ENCODE measurements at places on chromosomes 13 and 19.

DNA sequence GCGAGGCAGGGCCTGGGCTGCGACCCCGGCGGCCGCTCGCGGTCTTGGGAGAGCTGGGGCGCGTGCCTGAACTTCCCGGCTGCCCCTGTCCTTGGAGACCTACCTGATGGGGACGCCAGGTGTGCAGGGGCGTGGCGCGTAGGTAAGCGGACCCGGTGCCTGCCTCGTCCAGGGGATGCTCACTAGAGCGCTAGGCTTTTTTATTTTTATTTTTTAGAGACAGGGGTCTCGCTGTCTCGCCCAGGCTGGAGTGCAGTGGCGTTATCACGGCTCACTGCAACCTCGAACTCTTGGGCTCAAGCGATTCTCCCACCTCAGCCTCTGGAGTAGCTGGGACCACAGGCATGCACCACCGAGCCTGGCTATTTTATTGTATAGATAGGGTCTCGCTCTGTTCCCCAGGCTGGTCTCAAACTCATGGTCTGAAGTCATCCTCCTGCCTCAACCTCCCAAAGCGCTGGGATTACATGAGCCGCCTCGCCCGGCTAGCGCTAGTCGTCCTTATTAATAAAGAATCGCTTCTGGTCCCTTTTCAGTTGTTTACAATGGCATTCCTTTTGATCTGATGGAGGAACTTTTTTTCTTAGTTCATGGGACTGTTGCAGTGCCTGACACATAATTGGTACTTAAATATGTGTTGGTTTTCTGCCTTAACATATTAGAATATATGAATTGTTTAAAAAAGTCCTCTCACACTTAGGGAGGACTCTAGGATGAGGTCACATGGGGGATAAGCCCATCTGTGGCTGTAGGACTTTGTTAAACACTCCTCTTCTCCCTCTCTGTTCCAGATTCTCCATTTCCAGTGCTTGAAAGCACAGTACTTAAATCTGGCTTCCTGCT, 812 bp downstream of the DPY19L3 start:
- DNase-seq, result no peak

- no peak for DNase-seq
Measured at GRCh38 chr13:68063181-68063580, 833.0 kb upstream of the PCDH9 start.

DNA sequence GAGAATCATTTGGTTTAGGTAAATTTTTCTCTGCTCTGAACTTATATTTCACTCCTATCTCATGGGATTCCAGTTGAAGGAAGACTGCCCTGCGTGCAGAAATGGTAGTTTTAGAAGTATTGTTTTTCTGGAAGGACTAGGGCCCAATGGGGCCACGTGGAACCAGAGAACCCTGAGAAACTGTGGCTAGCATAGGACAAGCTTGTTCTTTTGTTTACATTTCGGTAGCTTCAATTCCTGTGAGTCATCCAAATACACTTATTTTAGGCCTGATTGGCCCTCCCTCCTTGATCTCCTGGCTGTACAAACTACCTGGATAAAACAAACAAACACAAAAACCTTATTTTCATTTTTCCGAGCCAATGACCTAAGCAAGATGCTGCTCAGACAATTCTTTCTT, 124.0 kb downstream of the ITGBL1 start:
- DNase-seq, result no peak

- no peak for DNase-seq
Measured at GRCh38 chr19:1139126-1139525, 34.9 kb downstream of the SBNO2 start.

- no peak for DNase-seq
Measured at GRCh38 chr13:99063952-99064351, 86.1 kb upstream of the DOCK9 start.

GRCh38 chr13:24680258-24680920, at the start of gene ATP12A:
Gene ATP12A (plus strand): TSS chr13:24680408. CDS start chr13:24680744, 336 bp downstream.
- no peak for DNase-seq

DNA sequence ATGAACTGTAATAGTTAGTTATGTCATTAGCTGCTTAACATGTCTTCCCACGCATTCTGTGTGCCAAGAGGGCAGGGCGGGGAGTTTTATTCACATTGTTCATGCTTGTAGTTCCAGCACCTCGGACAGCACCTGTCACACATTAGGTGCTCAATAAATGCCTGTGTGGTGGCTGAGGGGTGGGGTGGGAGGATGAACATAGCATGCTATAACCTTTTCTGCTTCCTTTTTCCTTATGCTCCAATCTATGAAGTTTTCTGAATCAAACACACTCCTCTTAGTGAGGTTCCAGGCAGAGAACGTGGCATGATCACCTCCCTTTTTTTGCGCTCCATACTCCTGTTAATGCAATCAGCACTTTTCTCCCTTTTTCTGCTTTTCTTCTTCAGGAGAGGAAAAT, 15.8 kb upstream of the PTPRS start:
- no peak for DNase-seq

- DNase-seq, result no peak
Measured at GRCh38 chr13:89920461-89920860, 1427.0 kb upstream of the MIR17HG start.

DNA sequence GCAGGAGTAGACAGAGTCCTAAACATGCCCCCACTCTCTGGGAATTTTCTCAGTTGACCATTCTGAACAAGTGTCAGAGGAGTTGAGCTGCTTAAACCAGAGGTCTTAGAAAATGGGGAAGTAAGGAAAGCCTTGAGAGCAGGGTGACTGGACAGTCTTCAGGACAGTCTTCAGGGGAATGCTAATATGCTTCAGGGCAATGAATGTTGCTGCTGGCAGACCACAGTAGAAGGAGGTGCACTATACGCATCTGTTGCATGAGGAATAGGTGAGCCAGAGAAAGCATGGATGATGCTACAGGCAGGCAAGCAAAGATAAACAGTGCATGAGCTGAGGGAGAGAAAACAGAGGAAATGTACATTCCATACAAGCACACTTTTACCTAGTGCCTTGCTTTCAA, 196.6 kb upstream of the GPR12 start:
- no peak for DNase-seq

DNA sequence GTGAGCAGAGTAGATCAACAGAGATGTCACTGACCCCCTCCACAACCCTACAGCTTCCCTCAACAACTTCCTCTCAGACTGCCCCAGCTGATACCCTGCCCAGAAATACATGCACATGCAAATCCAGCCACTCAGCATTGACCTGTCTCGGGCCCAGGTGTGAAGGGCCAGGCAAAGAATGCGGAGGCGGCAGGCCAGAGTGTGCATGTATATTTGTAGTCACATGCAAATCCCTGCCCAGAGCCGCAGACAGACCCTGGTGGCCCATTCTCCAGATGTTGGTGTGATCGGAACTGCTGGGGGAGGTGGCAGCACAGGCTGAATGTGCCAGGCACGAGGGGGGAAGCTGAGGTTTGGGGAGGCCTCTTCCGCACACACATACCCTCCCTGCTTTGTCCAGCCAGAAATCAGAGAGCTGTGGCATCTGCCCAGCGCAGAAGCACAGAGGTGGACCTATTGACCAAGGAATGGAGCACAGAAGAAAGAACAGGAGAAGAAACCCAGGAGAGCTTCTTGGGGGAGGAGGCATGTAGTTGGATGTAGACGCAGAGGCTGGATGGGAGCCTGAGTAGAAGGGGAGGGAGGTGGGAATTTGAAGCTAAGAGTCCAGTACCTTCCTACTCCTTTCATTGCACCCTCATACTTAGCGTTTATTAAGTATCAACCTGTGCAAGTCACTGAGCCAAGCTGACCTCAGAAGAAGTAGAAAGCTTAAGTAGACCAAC, 14.4 kb downstream of the MEF2B start:
- DNase-seq, result no peak

GRCh38 chr13:21233086-21233485, 56.6 kb downstream of the MRPL57 start:
- no peak for DNase-seq

DNA sequence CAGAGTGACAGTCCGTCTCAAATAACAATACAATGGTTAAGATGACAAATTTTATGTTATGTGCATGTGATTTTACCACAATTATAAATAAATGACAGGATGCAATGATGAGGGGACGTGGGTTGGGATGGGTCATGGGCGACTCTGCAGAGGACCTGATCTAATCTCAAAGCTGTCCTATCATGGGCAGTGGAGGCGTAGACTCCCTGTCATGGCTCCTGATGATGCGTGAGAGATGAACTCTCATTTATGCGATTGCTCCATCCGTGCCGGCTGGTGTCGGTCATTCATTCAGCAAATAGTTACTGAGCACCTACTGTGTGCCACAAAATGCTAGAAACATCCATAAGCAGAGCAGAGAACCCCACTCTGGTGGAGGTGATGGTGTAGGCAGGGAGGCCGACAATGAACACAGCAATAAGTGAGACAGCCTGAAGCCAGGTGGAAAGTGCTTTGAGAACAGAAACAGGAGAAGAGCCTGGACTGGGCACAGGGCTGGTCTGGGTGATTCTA, 1.7 kb upstream of the REXO1 start:
- no peak for DNase-seq

GRCh38 chr19:10421240-10422045, 1.1 kb downstream of the PDE4A start:
- DNase-seq, result no peak

DNA sequence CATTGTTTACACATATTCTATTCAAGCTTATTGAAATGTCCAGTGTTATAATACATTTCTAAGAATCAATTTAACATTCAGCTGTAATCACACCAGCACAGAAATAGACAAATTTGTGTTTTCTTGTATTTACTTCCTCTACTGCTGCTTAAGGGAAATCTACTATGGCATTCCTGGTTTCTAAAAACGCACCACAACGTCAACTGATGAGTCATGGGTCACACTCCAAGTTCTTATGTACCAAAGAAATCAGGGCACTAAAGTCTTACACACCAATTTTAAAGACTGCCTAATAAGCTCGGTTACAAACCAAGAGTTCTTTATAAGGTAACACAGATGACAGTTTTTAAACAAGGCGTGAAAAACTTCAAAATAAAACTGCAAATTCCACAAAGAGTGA, 13.2 kb downstream of the LNX2 start:
- DNase-seq, result no peak

GRCh38 chr13:106183410-106184065, 351.9 kb downstream of the EFNB2 start:
- no peak for DNase-seq

GRCh38 chr13:81927347-81927746, 1586.4 kb upstream of the SPRY2 start:
- no peak for DNase-seq

- DNase-seq, result no peak
Measured at GRCh38 chr13:40329781-40330485, 336.5 kb downstream of the FOXO1 start.

- DNase-seq, result no peak
Measured at GRCh38 chr13:98155475-98156109, 12.7 kb downstream of the FARP1 start.

DNA sequence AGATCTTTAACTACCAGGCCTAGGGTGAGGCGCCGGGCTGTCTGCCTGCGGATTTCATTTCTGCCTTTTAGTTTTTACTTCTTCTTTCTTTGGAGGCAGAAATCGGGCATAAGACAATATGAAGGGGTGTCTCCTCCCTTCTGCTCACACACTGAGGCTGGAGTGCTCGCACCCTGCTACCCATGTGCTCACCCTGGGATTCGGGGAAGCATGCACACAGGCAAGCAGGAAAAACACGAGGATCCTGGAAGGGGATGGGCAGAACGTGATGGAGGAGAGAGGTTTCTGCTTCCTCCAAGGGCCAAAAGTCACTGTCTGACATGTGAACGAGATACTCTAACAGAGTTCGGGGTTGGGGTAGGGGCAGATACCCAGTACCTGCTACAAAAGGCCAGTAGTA, 28.4 kb downstream of the ZNF823 start:
- no peak for DNase-seq

GRCh38 chr13:18949489-18949761, 232.2 kb downstream of the TUBA3C start:
- no peak for DNase-seq

DNA sequence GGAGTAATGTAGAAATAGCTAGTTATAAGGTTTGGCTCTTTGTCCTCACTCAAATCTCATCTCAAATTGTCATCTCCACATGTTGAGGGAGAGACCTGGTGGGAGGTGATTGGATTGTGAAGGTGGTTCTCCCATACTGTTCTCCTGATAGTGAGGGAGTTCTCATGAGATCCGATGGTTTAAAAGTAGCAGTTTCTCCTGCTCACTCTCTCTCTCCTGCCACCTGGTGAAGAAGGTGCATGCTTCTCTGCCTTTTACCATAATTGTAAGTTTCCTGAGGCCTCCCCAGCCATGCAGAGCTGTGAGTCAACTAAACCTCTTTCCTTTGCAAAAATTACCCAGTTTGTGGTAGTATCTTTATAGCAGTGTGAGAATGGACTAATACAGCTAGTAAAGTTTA, 849.4 kb downstream of the DACH1 start:
- no peak for DNase-seq

- DNase-seq, result no peak
Measured at GRCh38 chr19:6738787-6739389, 592 bp upstream of the TRIP10 start.

DNA sequence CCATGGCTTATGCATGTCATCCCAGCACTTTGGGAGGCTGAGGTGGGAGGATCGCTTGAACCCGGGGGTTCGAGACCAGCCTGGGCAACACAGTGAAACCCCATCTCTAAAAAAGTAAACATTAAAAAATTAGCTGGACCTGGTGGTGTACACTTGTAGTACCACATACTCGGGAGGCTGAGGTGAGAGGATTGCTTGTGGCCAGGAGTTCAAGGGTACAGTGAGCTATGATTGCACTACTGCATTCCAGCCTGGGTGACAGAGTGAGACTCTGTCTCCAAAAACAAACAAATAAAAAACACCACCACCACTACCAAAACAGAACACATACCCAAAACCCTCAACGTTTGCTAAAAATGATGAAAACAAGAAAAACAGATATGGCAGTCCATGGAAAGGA, 15.9 kb downstream of the FBXO17 start:
- no peak for DNase-seq

DNA sequence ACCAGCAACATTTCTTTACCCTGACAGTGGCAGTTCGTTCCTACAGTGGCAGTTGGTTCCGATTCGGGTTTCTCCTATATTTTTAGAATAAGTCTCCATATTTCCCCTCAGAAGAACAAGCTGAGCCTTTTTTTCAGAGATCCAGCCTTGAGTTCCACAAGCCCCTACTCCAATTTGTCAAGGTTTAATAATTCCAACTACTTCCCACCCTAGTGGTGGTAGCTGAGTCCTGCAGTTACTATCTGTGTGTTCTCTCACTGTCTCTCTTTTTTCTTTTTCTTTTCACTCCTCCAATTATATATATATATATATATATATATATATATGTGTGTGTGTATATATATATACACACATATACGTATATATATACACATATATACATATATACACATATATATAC, 1347.3 kb downstream of the PCDH9 start:
- no peak for DNase-seq

- DNase-seq, result no peak
Measured at GRCh38 chr13:65844266-65844841, 1385.8 kb downstream of the PCDH9 start.

Measured in SIG-M5 (cell line).